ENCODE measurements at places on chromosomes 6 and 20.

DNA sequence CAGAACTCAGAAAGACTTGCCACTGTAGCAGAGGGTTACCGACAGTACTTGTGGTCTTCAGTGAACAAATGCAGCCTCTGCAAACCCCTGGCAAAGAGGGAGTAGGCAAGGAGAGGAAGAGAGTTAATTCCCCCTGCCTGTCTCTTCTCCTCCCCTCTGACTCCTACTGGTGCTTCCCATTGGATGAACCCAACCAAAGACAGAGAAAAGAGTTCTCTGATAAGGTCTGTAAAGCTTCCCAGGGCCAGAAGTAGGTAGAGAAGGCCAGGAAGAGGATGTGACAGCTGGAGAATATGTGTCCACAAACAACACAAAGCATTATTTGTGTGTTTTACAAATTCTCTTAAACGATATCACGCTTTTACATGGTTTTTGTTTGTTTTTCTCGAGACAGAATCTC is 72.8 kb upstream of the SHLD1 start:
- DNase-seq, result no peak

GRCh38 chr6:157717340-157717748 is 105.7 kb upstream of the SNX9 start:
- no peak for DNase-seq

GRCh38 chr6:170186941-170187668 is 103.8 kb downstream of the DLL1 start:
- no peak for DNase-seq

- no peak for DNase-seq
These were observed 352.1 kb upstream of the IRAK1BP1 start for GRCh38 chr6:78515271-78515670.

- no peak for DNase-seq
These were observed 36.3 kb downstream of the ZNF133 start for GRCh38 chr20:18324596-18325089.

DNA sequence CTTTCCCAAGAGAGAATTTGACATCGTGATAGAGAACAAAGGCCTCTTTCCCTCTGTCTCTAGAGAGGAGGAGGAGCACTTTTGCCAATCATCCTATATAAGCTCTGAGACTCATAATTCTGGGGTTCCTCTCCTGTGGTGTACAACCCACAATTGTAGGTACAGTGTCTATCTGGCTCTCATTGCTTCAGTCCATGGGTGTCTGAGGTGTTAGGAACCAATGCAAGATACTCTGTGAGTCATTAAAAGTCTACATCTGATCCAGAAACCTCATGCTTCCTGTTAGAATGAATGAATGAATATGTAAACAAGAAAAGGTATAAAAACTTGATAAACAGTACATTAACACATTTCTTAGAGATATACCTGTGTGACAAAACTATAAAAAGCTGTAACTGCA is 356.7 kb downstream of the QKI start:
- no peak for DNase-seq

GRCh38 chr6:79702691-79703090 is 71.6 kb downstream of the SH3BGRL2 start:
- no peak for DNase-seq

- no peak for DNase-seq
These were observed 1059.6 kb downstream of the HACE1 start for GRCh38 chr6:103799971-103800670.

DNA sequence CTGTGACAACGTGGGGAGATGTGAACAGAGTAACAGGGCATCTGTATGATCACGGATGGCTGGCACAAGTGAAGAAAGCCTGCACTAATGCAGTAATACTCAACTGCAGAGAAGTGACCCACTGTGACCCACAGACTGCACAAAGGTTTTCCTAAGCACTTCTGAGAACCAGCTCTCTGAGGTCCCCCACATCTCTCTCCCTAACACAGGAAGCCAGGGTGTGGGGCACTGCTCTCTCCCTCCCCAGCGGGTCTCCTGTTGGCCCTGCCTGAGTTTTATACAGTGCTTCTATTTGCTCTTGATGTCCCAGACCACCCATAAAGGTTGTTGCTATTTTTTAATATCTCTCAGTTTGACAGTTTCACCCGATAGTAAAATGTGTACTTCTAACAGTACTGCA is 11.3 kb downstream of the APMAP start:
- no peak for DNase-seq

DNA sequence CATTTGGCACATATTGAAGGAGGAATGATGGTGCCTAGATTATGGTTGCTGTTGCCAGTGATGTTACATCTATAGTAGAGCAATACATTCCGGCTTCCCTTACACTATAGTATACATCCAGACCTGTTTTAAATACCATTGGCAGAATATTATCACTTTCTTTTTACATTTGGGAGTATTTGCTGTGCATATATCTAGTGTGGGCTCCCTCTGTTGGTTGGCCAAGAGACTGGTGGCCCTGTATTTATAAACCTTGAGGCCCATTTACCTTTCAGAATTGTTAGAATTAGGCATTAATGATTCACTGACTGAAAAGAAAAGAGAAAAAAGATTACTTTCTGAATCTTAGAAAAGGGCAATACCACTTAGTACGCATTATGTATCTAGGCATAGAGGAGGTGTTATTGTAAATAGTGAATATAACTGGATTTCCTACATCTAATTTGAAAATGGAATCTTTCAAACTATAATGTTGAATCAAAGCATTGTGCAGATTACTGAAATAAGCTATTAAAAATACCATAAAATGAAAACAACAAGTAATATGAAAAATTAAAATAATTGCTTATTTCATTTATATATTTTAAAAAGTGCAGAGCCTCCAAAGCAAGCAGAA is 628.8 kb upstream of the MAN1A1 start:
- DNase-seq, result peak; percentile 54

GRCh38 chr6:126824815-126825214 is 293.7 kb upstream of the RSPO3 start:
- no peak for DNase-seq

DNA sequence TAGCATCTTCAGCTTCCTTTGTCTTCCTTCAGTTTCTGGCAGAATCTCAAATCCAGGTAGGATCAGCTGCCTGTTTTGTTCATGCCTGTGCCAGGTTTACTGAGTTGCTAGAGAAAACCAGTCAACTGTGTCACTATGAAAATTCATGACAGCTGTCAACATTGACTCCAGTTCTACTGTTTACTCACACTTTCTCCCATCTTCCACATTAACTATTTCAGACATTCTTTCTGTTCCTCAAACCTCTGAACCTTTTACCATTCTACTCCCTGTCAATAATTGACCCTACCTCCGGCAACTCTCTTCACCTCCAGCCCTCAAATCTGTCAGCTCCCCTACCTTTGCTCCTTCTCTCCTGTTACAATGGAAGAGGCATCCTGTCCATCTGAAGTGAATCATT is 8.5 kb downstream of the ENPP4 start:
- DNase-seq, result no peak

- no peak for DNase-seq
These were observed 31.5 kb downstream of the SULF2 start for GRCh38 chr20:47753576-47754387.

- no peak for DNase-seq
These were observed 78.5 kb upstream of the SIRPA start for GRCh38 chr20:1816384-1817381.

GRCh38 chr6:137226697-137227096 is 7.5 kb upstream of the IFNGR1 start:
- no peak for DNase-seq

Data from SK-MEL-5 (cell line).